Right renal pelvis (tissue), 4 donors: ENCODE measurements at places on chromosomes 2 and 18. TPM values are rescaled to one million over a fixed set of nuclear protein-coding genes. Genes with fewer than 3 reads are reported as not detected.

Gene SCYGR2
- not detected for polyA plus RNA-seq

Gene PDE6D
- 26.8 TPM for polyA plus RNA-seq

Gene LYG2
- 0.43 TPM for polyA plus RNA-seq

Gene EPB41L3
- 63.6 TPM for polyA plus RNA-seq

Gene DSG4
- polyA plus RNA-seq = not detected

Gene EGR4
- polyA plus RNA-seq = not detected

Gene CFAP210
- polyA plus RNA-seq = 1.2 TPM

Gene MAP3K19
- polyA plus RNA-seq = 0.53 TPM

GRCh38 chr2:184683911-184684310 lies 85.6 kb downstream of the ZNF804A start:
- no peak for DNase-seq

- no peak for DNase-seq
Observed at GRCh38 chr18:66438711-66439536, 165.0 kb downstream of the CDH19 start.

- DNase-seq = no peak
Observed at GRCh38 chr2:30155202-30155601, 8.4 kb downstream of the YPEL5 start.

DNA sequence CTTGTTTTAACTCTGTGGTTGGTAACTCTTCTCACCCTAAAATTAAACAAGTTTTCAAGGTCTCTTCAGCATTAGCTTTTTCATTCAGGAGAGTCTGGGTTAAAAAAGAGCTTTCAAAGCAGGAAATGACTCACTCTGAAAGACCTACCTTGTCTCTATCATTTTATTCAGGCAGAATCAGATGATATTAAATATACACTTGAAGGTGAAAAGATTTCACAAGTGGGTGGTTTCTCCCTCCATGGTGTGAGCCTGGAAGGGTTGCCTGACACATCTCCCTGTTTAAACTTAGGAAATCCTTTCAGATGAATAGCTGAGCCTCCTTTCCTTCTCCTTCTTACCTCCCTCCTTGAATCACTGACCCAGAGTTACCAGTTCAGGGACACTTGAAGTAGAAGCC lies 1402.0 kb upstream of the PIK3C3 start:
- DNase-seq = no peak

DNA sequence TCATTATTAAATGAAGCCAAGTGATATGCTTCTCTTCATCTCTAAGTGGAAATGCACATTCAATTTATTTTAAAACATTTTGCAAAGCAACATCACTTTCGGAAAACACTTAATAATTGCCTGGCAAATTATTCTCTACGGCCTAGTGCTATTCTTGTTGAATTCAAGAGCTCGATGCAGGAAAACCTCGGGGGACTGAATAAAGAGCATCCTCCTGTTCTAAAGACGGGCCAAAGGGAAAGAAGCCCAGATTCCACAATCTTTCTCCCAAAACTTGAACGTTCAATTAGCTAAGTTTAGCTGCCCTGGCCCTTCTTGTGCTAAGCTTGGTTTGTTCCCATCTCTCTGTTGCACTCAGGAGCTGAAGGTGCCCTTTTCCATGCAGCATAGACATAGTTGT lies 23.2 kb upstream of the SEH1L start:
- no peak for DNase-seq

DNA sequence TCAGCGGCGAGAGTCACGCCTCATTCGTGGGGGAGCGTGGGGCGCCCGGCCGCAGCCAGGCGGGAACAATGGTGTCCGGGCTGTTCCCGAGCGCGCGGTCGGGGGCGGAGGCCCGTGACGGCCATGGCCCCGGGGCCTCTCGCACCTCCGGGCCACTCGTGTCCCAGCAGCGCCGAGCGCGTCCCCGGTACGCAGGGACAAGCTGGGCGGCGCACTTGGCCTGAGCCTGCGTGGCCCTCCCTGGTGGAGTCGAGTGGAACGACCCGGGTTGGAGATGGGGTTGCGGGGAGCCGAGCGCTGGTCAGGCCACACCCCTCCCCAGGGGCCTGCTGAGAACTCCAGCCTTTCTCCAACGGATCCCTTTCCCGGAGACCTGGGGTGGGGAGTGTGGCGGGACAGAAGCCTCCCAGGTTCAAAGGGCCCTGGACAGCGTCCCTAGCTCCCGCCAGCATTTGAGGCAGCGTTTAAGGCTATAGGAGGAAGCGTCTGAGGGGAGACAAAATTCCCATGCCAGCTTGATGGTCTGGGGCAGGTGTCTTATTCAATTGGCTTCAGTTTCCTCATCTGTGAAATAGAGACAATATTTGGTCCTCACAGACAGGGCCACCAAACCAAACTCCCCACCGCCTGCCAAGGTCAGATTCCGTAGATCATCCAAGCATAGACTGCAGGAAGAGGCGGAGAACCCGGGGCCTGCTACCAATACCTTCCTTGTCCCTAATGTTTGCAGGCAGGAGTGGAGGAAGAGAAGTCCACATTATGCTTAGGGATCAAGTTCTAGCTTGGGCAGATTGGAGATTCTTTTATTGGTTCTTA lies 553 bp downstream of the CNDP2 start:
- no peak for DNase-seq

DNA sequence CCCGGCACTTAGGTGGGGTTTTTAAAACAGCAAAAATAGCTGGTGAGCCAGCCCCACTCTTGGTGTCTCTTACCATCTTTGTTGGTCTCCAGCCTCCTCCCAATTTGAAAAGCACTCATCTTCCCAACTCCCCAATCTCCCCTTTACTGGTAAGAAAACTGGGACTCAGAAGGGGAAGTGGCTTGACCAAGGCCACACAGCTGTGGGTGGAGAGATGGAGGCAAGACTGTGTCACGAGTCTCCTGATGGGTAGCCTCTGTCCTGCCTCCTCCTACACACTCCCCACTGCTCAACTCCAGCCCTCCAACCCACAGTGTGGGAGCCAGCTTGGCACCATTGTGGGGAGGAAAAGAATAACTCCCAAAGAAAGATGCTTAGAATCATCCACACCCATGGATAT lies 140.4 kb downstream of the SMAD2 start:
- DNase-seq = no peak

DNA sequence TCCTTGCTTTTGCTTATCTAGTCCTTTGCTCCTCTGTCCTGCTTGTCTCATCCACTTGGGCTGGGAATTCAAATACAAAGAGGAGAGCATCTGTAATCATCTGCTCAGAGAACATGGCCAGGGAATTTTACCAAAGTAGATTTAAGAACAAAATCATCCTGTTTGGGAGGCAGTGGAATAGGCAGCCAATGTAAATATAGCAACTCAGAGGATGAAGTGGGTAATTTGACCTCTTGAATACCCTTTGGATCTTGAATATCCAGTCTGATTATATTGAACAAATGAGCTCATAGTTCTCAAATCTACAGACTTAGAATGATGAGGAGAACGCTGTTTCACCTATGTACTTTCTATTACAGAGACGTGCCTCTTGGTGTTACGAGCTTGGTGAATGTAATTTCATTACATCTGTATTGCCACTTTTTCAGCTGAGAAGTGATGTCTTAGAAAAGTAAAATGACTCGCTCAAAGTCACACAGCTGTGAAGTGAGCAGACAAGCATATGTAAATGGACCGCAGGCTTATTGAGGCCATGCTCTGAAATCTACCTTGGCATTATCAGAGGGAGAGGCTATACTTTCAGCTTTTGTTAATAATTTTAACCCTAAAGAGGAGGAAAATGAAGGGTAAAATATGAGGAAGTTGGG lies 266.3 kb downstream of the MTX2 start:
- DNase-seq = no peak

GRCh38 chr2:210663631-210664089 lies 107.3 kb downstream of the CPS1 start:
- DNase-seq = peak; percentile 24

DNA sequence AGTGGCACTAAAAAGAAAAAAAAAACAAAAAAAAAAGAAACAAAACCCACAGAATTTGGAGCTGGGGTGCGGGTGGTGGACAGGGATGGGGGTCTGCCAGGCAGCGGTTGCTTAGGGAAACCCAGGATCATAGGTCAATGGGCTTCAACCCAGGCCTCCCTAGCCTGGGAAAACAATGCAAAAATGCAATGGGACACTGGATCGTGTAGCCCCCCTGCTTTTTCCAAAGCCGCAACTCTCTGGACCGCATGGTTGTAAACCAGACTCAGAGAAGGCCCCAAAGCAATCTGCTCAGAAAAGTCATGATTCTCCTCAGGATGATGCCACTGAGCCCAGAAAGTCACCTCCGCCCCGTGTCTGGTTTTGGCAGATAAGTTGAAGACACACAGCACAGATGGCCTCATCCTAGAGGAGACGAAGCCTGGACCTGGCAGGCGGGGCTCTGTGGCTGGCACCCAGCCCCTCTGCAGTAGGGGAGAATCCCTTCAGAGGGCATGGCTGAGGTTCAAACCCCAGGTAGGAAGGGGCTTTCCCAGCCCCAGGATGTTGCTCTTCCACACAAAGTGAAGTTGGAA lies 5.1 kb downstream of the DLX2 start:
- no peak for DNase-seq

DNA sequence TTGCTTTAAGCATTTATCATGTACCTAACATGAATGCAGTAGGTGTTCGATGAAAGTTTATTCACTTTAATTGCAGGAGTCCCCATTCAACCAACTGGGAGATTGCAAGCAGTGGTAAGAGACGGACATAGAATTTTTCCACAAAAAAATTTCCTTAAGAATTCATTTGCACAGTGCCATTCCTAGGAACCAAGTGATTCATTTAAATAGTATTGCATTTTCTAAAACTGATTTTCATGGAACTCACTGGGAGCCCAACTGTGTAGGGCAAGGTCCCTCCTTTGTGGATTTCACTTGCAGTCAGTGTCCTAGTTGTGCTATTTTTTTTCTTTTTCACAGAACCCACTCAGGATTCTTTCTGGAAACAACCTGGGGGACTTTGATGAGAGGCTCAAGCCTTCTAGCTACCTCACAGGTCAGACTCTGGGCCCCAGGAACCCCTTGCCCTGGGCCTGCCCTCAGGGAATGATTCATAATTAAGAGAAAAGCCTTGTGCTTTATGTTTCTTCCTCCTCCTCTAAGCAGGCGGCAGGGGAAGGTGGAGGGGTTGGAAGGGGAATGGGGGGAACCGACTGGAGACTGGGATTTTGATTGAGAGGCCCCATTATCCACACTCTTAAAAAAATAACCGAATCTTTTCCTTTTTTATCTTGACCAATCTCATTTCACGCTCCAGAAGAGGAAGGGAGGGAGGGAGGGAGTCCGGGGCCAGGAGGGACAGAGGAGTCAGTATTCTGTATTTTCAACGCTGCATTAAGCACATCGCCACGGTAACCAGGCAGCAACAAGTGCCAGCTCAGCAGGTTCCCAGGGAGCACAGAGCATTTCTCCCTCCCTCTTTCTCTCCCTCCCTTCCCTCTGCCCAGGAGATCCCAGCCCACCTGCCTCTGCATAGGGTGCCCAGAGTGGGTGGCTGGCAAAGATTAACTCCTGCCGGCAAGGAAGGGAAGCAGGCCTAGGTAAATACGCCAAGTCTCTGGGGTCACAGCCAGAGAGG lies 51.8 kb downstream of the PSD4 start:
- peak; percentile 87 for DNase-seq

DNA sequence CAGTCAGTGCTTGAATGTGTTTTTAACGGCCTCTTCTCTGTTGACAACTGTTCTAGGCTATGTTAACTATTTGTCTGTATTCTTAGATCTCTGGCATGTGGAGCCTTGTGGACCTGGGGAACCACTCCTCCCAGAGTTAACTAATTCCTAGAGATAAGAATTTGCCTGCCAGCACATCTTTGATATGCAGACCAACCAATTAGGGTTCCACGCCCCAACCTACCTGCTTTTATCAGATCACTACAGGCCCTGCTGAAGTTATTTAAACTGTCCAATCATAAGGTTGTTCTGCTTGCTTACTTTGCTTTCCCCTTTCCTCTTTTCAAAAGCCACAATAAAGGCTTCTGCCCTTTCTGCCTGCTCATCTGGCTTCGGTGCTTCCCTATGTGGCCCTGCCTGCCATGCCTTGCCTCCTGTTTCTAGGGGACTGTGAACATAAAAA lies 8.5 kb upstream of the CYBRD1 start:
- DNase-seq = no peak

DNA sequence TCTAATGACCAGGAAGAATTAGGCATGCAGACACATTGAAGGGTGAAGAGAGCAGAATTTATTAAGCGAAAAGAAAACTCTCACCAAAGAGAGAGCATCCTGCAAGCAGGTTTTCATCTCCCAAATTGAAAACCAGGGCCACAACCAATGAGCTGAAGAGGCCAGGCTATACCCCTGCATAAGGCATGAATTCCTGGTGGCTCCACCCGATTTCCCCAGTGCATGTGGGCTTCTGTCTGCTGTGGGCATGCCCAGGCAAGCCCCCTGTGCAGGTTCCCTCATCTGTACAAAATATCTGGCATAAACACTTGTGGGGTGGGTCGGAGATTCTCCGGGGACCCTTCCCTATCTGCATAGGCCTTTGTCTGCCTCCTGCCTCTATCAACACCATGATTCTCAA lies 621.6 kb upstream of the LRRTM1 start:
- no peak for DNase-seq

DNA sequence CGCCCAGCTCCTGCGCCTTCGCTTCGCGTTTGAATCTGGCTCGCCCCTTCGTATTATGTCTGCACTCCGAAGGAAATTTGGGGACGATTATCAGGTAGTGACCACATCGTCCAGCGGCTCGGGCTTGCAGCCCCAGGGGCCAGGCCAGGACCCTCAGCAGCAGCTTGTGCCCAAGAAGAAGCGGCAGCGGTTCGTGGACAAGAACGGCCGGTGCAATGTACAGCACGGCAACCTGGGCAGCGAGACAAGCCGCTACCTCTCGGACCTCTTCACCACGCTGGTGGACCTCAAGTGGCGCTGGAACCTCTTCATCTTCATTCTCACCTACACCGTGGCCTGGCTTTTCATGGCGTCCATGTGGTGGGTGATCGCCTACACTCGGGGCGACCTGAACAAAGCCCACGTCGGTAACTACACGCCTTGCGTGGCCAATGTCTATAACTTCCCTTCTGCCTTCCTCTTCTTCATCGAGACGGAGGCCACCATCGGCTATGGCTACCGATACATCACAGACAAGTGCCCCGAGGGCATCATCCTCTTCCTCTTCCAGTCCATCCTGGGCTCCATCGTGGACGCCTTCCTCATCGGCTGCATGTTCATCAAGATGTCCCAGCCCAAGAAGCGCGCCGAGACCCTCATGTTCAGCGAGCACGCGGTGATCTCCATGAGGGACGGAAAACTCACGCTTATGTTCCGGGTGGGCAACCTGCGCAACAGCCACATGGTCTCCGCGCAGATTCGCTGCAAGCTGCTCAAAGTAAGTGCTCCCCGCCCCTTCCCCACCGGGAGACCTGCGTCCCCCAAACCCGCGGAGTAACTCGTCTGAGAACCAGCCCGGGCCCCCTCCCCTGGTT lies 453 bp downstream of the KCNJ3 start:
- DNase-seq = no peak
